CD14-positive monocyte (primary cell): ENCODE measurements at places on chromosomes 1 and 21.
A peak's percentile ranks its signal among the peaks of the same experiment; 100 is the strongest.

- DNase-seq: peak; percentile 88
These were observed at the start of gene LY9 for GRCh38 chr1:160795951-160796383. TSS of gene LY9 (plus strand) at chr1:160796174. CDS start at chr1:160796188, 14 bp downstream.

- no peak for DNase-seq
These were observed 110.5 kb upstream of the COL6A1 start for GRCh38 chr21:45870851-45871615.

- DNase-seq: no peak
These were observed 29.9 kb downstream of the FAF1 start for GRCh38 chr1:50930193-50930592.

DNA sequence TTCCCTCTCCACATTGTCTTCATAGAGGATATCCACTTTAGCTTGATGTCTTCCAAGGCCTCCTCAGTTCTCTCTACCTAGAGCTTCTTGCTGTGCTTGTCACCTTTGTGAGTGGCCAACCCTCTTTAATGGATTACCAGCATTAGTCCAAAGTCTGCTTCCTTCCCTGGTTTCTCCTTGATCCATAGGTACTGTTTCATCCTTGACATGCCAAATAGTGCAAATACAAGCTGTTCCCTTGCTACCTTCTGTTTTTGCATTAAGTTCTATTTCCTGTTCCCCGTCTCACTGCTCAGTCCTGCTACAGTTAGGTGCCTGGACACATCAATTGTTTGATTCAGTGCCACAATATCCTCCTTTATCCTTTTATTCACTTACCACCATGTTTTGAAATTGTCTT is 19.2 kb downstream of the MAST2 start:
- DNase-seq: no peak

- no peak for DNase-seq
These were observed 55.3 kb upstream of the SAMD13 start for GRCh38 chr1:84246213-84246612.

- DNase-seq: peak; percentile 65
These were observed 13.5 kb upstream of the SLC19A1 start for GRCh38 chr21:45555557-45556301.

GRCh38 chr1:235708390-235708962 is 58.9 kb upstream of the GNG4 start:
- no peak for DNase-seq

- DNase-seq: no peak
These were observed 77.0 kb downstream of the ALPL start for GRCh38 chr1:21586222-21586621.

- DNase-seq: no peak
These were observed 20.2 kb downstream of the SDC3 start for GRCh38 chr1:30888391-30888790.

- DNase-seq: no peak
These were observed 78.6 kb downstream of the JAK1 start for GRCh38 chr1:64887689-64888217.

DNA sequence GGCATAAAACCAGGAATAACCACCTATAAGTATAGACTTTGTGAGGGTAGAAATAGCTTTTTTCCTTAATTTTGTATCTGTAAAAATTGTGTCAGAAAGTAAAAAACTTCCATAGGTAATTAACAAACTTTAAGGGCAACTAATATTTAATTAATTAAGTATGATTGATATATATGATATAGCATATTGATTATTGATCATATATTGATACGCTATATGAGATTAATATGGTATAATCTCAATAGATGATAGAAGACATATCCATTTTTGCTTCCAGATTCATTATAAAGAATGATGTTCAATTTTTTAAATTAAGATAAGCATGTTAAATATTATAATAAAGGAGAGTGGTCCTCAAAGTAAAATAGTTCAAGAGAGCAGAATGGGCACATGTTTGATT is 99.3 kb upstream of the VAV3 start:
- DNase-seq: no peak

- no peak for DNase-seq
These were observed 372.8 kb upstream of the PKN2 start for GRCh38 chr1:88311265-88311664.

DNA sequence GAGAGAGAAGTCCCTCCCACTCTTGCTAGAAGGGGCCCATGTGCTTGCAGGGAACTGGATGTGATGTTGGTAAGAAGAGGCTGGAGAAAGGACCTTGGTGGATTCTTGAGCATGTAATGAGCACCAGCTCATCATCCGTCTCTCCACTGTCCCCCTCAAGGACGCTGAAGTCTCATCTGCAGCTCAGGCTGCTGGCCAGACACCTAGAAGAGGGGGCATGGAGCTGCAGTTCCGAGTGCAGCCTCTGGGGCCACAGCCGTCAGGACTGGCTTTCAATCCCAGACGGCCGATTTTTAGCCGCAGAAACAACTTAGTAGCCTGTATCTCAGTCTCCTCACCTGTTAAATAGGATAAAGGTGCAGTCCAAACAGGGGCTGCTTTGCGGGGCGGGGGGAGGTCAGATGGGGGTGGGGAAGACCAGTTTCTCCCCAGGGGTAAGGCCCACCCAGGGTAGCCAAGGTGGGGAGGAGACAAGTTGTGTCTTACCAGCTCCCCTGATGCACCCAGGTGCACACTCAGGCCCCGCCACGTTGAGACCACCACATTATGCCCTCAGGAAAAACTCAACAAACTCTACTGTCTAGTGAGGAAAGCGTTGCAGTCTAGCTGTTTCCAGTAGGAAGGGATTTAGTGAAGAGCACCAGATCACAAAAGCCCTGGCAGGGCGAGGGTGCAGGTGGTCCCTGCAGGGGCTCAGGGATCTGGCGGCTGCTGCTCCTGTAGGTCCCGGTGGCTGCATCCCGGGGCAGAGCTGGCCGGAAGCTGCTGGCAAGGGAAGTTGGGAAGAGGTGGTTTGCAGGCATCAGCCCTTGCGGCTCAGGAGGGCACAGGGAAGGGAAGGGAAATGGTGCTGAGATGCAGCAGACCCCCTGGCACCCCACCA is 29.5 kb downstream of the LDLRAP1 start:
- DNase-seq: peak; percentile 31

- DNase-seq: no peak
These were observed 11.4 kb downstream of the EDEM3 start for GRCh38 chr1:184743062-184743756.

DNA sequence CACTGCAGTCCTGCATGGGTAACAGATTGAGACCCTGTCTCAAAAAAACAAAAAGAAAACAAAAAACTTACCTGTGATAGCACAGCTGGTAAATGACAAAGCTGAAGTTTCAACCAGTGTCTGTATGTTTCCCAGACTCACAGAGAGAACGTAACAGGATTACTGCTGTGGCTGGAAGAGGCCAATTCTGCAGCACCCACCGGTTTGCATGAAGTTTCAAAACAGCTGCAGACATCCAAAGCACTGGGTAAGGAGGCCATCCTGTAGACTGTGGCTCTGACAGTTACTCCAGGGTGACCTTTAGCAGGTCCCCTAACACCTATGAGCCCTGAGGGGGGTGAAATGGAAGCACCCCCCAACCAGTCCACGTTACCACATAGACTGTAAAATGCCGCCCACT is 7.5 kb downstream of the ID3 start:
- no peak for DNase-seq

DNA sequence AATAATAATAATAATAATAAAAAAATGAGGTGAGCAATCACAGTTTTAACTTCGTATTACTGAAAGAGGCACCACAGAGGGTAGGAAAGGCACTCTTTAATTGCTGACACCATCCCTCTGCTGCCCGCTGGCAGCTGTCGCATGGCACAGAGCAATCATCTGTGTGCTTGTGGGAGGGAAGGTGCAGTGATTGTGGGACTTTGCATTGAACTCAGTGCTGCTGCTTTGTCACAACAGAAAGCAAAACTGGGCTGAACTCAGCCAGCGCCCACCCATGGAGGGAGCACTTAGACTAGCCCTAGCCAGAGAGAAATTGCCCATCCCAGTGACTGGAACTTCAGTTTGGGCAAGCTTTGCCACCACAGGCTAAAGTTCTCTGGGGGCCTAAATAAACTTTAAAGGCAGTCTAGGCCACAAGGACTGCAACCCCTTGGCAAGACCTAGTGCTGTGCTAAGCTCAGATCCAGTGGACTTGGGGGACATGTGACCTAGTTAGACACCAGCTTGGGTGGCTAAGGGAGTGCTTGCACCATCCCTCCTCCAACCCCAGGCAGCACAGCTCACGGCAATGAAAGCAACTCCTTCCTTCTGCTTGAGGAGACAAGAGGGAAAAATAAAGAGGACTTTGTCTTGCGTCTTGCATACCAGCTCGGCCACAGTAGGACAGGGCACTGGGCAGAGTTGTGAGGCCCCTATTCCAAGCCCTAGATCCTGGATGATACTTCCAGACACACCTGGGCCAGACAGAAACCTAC is 59.3 kb downstream of the WDR4 start:
- no peak for DNase-seq

DNA sequence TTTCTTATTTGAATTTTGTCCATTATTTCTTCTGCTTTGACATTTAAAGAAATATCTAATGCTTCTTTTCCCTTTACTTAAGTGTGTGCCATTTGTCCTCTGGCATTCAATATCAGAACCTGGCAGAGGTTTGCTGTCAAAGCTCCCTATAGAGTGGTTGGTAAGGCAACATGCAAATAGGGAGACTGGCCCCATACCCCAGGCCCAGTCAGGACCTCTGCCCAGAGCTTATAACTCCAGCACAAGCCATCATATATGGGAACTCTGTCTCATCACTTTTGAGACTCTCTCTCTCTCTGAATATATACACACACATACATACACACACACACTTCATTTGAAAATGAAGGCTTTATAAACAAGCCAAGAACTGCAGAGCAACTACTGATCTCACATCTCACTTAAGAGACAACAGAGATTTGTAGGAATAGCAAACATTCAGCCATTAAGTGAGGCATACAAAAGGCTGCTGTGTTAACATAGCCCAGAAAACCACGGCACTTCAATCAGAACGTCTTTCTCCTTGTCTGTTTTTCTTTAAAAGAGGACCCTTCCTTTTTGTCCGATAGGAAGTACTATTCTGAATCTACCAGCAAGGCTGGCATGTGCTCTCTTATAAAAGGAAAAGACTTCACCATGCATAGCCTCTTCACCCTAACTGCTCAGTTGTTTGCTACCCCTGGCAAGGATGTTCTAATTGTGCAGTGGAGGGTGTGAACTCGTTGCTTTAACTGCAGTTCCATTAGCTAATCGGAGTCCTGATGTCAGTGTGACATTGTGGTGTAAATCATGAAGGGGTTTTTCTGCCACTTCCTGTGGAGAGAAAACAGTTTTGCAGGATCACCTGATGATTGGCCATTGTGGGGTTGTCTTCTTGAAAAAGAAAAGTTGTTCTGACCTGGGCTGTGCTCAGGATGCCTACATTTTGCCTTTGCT is 101.7 kb downstream of the NR5A2 start:
- DNase-seq: no peak

DNA sequence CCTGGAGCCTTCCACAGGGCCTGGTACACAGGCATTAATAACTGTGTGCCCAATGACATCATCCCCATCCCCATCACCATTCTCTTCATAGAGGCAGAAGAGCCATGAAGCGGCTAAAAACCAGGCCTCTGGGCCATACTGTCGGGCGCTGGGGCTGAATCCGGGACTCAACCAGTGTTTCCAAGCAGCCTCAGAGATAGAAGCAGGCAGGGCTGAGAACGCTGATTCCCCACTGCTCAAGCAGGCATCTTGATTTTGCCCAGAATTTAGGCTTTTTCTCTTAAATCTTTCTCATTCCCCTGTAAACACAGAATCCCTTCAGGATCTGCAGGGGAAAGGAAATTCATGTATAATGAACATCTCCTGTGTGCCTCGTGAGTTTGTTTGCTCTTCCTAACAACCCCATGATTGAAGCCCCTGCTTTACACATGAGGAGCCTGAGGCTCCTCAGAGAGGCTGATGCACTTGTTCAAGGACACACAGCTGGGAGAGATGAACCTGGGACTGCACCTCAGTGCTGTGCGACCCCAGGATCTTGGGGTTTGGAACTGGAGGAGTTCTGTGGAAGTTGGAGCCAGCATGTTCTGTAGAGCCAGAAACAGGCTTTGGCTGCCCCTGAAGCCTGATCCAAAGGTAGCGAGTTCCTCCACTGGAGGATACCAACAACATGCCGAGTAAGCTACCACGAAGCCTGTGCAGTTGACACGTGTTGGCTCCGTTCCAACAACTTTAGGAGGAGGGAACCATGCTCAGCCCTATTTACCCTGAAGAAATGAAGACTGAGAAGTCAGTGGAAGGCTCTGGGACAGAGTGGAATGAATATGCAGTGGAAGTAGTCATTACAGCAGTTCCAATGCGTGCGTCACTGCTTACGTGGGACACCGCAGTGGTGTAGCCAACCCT is 55.5 kb downstream of the EDN2 start:
- DNase-seq: no peak

- no peak for DNase-seq
These were observed 373.2 kb upstream of the DAB1 start for GRCh38 chr1:57797084-57797483.

- no peak for DNase-seq
These were observed 8.1 kb upstream of the LBR start for GRCh38 chr1:225435957-225436392.

- no peak for DNase-seq
These were observed 240.0 kb downstream of the DYRK1A start for GRCh38 chr21:37606549-37606948.

DNA sequence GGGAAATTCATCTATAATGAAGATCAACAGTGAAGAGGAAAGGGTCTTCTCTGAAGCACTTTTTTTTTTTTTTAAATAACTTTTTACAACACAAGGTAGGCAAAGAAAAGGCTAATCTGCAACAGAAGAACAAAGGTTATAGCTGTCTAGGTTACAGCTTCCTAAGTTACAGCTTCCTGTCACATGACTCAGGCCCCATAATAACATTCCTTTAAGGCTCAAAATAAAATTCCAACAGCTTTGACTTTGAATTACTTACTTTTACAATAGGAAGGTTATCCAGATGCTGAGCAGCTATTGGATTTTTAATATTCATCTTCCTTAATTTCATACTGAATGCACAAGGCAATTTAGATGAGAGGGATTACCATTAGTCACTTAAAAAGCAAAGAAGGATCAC is 40.4 kb upstream of the TMEM61 start:
- no peak for DNase-seq

DNA sequence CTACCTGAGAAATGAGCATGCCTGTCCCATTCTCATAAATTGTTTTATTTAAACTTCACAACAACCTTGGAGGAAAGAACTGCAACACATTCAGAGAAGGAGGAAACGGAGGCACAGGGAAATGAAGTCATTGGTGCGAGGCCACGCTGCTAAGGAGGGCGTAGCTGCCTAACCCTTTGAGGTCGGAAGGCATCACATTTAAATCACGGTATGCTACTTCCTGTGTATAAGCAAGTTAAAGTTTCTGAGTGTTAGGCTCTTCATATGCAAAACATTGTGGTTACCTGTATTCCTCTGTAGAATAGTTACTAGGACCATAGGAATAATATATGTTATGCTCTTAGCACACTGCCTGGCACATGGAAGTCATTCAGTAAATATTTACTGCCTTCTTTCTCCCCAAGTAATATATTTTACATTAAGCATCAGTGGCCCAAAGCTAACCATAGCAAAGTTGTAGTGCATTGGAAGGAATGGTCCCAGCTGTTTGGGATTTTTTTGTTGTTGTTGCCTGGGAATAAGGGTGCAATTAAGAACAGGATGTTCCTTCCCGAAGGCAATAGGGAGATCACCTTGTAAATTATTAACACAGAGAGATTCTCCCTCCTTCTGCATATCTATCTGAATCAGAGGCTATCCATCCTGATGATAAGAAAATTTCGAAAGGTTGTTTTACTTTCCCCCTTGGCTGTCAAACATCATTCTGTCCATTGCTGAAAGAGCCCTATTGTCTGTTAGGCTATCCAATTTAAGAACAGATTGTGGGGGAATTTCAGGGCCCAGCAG is 192.2 kb upstream of the C8B start:
- no peak for DNase-seq
